NCI-H1092 (cell line): ENCODE measurements at places on chromosomes 11 and 22.

DNA sequence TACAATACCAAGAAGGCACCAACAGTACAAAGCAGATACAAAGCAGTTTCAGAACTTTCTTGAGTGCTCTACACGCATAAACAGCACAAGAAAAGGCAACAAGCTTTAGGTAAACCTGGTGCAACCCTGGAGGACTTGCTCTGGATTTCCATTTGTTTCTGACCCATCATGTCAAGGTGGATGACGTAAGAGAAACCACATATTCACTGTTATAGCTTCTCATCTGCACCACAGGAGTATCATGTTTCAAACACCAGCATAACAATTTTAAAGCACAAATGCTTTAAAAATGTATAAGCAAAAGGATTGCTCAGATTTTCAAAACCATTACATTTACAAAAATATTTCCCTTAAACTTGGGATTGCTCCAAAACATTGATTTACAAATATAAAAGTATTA lies 25.0 kb upstream of the YPEL1 start:
- DNase-seq = no peak

DNA sequence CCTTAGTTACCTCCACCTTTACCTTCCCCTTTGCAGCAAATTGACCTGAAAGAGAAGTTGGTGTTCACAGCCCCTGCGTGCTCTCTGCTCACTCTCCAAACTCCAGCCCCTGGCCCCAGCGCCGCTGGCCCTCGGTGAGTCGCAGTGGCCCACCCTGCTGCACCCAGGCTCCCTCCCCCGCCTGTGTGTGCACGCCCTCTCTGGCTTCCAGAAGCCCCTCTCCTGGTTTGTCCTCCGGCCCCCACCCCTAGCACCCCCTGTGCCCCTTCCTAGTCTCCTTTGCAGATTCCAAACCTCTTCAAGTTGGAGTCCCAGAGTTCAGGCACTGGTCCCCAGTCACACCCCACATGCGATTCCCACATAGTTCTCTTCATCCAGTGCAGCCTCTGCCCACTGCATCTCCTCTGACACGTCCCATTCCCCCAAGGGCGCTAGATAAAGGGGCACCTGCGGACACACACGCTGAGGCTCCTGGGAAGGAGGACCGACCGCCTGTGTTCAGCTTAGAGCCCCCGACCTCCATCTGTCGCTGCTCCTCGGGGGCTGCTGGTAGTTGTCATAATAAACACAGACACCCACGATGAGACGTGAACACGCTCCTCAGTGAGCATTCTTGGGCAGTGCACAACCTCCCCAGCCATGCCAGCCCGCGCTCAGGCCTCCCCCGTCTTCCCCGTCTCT lies 1.5 kb upstream of the PHRF1 start:
- DNase-seq = no peak

DNA sequence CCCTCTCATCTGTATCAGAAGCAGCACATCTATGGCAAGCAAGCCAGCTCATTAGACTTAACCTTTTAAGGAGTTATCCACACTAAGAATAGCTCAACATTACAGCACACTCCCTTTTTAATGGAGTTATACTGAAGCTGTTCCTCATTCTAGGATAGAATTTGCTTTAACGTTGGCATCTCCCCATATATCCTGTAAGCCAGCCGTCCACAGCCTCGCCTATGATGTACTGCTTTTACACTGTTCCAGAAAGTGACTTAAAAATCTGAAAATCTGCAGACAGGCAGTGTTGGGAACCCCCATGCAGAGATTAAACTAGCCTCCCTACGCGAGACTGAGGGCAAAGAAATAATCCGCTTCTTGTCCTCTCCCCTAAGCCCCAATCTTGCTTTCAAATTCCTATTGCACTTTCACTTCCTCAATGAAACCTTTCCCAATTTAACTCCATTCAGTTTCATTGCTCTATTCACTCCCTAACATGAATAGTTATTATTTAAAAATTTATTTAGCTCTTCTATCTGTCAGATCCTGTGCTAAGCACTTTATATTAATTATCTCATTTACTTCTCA lies 225.0 kb downstream of the BLID start:
- DNase-seq = no peak

DNA sequence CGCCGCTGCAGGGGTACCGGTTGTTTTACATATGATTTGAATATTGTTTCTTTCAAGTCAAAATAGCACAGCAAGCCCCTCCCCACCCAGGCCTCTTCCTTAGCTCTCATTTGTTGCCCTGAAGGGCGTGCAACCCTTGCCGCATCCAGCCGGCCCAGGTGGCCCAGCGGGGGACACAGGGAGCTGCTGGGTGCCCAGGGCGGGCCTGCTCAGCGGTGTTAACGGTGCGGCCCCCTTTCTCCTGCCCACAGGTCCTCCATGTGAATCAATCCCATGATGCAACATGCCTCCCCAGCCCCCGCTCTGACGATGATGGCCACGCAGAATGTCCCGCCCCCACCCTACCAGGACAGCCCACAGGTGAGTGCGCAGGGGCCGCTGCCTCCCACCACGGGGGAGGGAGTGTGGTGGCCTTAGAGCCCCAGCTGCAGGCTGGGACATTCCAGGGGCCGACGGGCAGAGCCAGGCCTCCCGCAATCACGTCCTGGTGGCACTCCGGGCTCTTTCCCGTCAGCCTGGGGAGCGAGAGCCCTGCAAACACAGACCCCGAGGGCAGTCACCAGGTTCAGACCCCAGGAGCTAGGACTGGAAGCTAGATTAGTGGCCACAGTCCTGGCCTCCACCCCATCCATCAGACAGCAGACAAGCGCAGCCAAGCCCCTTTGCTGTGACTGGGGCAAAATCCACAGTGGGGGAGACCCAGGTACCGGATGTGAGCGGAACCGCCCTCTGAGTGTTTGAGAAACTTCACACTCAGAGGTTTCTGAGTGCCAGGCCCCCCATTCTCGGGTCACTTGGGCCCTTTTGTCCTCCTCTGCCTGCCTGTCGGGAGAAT lies 144.8 kb downstream of the FEZ1 start:
- no peak for DNase-seq

- DNase-seq = no peak
Observed at GRCh38 chr11:76069001-76069400, 137.3 kb downstream of the WNT11 start.

DNA sequence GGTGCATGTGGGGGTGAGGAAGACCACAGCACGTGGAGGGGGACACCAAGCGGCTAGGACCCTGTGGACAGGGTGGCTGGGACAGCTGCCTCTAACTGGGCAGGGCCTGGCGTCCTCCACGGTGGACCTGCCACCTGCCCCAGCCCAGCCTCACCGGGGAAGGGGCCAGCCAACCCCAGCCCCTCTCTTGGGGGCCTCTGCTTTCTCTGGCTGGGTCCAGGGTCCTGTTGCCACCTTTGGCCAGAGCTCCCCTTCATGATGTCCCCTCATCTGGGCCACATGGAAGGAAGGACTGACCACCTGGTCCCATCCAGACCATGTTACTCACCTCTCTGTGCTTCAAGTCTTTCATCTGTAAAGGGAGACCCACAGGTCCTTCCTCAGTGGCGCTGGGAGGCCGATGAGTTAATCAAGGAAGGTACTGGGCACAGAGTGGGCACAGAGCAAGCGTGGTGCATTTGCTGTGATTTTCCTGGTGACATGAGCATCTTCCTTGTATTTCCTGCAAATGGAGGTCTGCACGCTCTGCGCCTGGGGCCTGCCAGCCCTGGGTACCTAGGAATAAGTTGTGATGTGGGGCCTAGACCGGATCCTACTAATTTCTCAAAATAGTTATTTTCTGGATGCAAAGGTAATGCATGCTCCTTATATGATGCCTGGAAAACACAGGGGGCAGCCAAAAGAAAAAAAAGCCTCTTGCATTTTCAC lies 538.4 kb downstream of the TBC1D22A start:
- DNase-seq = no peak

GRCh38 chr11:104653407-104653806 lies 244.9 kb downstream of the CASP12 start:
- DNase-seq = no peak

GRCh38 chr11:127625402-127625801 lies 624.8 kb upstream of the KIRREL3 start:
- no peak for DNase-seq

GRCh38 chr22:28989035-28989464 lies 72.6 kb downstream of the C22orf31 start:
- DNase-seq = no peak

- DNase-seq = peak; percentile 47
Observed at GRCh38 chr11:117618982-117619355, 178.0 kb downstream of the DSCAML1 start.

DNA sequence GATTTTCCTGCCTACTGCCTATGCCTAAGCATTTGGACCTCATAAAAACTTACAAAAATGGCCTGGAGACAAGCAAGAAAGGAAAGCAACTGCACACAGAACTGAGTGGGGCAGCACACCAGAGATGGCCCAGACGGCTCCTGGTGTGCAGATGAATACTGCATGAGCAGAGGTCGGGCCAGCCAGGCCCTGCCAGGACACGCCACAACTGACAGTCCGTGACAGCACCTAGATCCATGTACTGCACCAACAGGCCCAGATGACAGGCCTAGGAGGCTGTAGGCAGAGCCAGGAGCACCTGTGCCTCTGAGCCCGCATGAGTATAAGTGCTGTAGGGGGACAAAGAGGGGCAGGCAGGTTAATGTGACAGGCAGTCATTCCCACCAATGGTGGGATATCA lies 160.2 kb downstream of the IGLL1 start:
- DNase-seq = no peak

- DNase-seq = peak; percentile 46
Observed at GRCh38 chr11:35619855-35620640, 1.8 kb downstream of the FJX1 start.

GRCh38 chr22:43236411-43237166 lies 49.7 kb upstream of the TTLL12 start:
- DNase-seq = no peak

- DNase-seq = no peak
Observed at GRCh38 chr11:46251954-46252353, 25.5 kb upstream of the CREB3L1 start.

GRCh38 chr11:20208622-20209111 lies 48.4 kb upstream of the DBX1 start:
- DNase-seq = no peak

GRCh38 chr11:8593455-8593854 lies 573 bp downstream of the STK33 start:
- DNase-seq = no peak

- DNase-seq = no peak
Observed at GRCh38 chr22:22022947-22023534, 40.5 kb upstream of the TOP3B start.

DNA sequence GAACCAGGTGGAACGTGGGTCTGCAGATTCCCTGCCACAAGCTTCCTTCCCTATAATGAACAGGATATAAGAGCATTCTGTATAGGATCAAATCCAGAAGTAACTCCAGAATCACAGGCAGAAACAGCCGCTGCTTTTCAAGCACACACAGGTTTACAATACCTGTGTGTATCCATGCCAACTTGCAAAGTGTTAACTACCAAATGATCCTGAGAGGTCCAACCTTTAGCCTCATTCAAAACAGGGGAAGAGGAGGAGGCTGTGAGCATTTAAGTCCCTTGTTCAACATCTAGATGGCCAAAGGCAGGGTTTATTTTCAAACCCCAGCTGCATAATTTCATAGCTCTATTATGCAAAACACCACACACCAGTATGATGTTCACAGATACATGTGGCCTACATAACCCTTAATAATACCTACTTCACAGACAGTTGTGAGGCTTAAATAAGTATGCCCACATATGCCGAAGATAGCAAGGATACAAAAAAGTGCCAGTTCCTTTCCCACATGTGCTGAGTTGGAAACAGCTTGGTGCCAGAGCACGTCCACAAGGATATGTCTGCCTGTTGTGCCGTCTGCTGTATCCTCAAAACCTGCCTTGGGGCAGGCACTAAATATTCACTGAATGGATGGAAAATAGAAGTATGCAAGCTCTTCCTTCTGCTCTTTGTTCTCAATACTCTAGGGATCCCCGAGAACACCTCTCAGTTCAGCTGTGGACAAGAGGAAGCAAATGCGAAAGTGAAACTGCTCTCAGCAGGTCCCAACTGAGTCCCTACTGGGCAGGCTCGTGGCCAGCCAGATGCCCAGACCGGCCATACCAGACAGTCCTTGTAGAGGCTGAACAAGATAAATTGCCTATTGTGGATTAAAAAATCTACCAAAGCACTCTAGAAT lies 66.8 kb downstream of the LARGE1 start:
- peak; percentile 60 for DNase-seq

- no peak for DNase-seq
Observed at GRCh38 chr22:23562186-23562585, 17.9 kb downstream of the IGLL1 start.

- DNase-seq = no peak
Observed at GRCh38 chr11:128503245-128503991, 83.9 kb downstream of the ETS1 start.

DNA sequence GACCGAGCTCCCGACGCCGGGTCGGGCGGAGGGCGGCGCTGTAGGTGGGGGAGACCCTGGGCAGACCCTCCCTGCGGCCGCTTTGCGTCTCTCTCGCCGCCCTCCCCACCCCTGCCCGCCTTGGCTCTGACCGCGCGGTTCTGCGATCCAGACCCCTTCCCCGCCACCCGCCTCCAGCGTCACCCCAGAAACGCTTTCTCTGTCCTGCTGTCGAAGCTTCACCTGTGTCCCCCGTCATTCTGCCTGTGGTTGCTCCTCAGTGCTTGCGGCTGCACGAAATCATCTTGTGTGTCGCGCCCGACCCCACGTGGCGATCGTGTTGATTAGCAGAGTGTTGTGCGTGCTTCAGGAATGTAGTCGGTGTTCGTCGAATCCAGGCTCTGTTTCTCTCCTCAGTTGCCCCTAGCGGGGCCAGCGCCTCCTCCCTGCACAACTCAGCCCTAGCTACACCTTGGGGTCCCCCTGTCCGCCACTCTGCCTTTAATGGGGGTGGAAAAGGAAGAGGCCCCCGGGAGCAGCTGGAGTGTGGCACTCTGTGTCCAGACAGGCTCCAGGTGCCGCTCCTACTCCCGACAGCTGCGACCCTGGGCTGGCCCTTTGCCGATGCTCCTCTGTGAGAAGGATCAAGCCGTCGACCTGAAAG lies 851 bp downstream of the PTDSS2 start:
- DNase-seq = peak; percentile 16

DNA sequence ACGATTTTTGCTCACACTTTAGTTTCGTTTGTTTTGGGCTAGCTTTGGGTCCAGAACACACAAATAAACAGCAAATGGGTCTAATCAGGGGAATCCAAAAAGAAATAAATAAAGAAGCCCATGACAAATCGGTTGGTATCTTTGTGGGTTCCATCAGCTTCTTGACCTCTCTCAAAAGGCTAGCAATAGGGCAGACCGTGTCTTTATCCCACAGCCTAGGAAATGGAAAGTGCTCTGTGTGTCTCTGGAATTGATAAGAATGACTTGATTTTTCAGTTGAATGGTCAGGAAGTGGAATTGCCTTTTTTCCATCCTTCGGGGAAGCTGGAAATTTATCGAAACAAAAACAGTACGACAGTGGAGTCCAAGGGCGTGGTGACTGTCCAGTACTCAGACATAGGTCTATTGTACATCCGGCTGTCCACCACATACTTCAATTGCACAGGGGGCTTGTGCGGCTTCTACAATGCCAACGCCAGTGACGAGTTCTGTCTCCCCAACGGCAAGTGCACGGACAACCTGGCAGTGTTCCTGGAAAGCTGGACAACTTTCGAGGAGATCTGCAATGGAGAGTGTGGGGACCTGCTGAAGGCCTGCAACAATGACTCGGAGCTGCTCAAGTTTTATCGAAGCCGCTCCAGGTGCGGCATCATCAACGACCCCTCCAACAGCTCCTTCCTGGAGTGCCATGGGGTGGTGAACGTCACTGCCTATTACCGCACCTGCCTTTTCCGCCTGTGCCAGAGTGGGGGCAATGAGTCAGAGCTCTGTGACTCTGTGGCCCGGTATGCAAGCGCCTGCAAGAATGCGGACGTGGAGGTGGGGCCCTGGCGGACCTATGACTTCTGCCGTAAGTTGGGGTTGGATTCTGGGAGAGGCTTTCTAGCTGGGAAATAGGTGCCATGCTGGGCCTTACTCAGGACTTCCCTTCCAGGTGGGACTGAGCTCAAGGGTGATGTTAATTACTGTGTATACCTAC lies 28.6 kb downstream of the TECTA start:
- DNase-seq = no peak
